ENCODE measurements at places on chromosomes 16 and 17. TPM values are rescaled to one million over a fixed set of nuclear protein-coding genes. Genes with fewer than 3 reads are reported as not detected.

The KRT9 gene
- total RNA-seq, result not detected

DNA sequence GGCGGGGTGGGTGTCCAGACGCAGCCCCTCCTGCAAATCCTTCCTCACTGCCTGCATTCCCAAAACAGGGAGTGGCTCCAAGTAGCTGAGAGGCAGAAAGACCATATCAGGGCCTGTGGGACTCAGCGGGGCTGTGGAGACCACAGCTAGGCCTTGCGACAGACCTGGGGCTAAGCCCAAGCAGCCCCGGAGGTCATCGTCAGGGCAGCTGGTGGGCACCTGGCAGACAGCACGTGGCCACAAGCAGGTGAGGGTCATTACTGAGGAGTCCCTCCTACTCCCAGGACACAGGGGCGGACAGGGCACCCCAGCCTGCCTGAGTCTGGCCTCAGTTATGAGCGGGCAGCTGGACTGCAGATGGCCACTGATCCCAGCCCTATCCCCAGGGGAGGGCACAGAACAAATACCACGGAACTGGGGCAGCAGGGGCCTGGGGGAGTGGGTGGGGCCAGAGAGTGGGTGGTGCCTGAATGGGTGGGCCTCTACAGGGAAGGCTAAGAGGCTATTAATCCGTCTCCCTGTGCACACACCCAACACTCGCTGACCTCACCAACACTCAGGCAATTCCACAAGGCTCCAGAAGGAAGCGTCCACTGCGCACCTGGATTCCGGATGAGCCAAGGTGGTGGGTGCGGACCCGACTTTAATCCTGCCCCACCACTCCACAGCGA is 8.5 kb downstream of the HS3ST6 start:
- no peak for DNase-seq

GRCh38 chr17:45730192-45730591 is 53.9 kb upstream of the CRHR1 start:
- no peak for DNase-seq

- no peak for DNase-seq
Observed at GRCh38 chr17:34638526-34639260, 59.3 kb downstream of the TMEM132E start.

Measured in pulmonary artery endothelial cell (primary cell).